ENCODE measurements at places on chromosomes 3 and 15. TPM values are rescaled to one million over a fixed set of nuclear protein-coding genes. Genes with fewer than 3 reads are reported as not detected.

Gene GBE1
- 217 TPM for total RNA-seq

Gene TMOD2
- 6.6 TPM for total RNA-seq

Gene ADCY5
- 0.46 TPM for total RNA-seq

Gene AMIGO3
- not detected for total RNA-seq

Gene REC114
- not detected for total RNA-seq

Gene GOLGA6L9
- total RNA-seq: 1.4 TPM

Gene CTXND1
- total RNA-seq: not detected

Gene RPL29
- 1,836 TPM for total RNA-seq

Gene RNF13
- 66.4 TPM for total RNA-seq

Gene AMT
- total RNA-seq: 0.71 TPM

Gene KBTBD13
- total RNA-seq: not detected

Gene MUSTN1
- total RNA-seq: not detected

Gene GOLGA8G
- under 0.01 TPM for total RNA-seq

Gene LOXL1
- total RNA-seq: 65.4 TPM

Gene FGD5
- total RNA-seq: 0.14 TPM

Gene LINGO1
- not detected for total RNA-seq
